NCI-H226 (cell line): ENCODE measurements at places on chromosomes 16 and 17.
A peak's percentile ranks its signal among the peaks of the same experiment; 100 is the strongest.

DNA sequence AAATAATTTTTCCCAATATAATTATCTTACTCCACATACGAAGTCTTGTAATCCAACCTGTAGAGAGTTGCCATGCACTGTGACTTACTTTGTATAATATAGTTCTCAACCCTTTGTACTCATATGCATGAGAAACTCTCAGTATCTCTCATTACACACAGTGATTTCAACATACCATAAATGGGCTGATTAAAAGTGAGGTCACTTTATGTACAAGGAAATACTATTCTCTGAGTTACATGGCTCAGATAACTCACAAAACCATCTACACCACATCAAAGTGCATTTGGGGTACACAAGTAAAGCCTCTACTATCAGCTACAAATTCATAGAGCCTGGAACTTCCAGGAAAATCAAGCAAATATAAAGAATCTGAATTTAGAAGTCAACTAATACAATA is 27.9 kb downstream of the SLFN12 start:
- DNase-seq: peak; percentile 2

GRCh38 chr16:3214904-3215600 is 19.9 kb downstream of the ZNF200 start:
- DNase-seq: no peak

- no peak for DNase-seq
These were observed 1.1 kb downstream of the CREBBP start for GRCh38 chr16:3879258-3879886.

DNA sequence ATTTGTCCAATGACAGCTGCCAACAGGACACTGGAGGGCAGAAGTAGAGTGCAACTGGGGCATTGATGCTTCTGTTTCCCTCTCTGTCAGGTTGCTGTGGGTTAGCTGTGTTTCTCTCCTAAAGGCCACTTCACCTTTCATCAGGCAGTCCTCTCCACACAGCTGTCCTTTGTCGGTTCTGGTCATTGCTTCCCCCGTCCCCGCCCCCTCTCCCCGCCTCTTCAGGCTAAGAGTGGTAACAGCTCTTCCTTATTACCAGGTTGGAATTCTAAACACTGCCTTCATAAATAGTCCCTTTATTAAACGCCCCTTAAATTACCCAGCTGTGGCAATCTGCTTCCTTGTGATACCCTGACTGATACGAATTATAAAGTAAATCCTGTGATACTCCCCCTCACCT is 31.8 kb upstream of the NSRP1 start:
- DNase-seq: no peak

DNA sequence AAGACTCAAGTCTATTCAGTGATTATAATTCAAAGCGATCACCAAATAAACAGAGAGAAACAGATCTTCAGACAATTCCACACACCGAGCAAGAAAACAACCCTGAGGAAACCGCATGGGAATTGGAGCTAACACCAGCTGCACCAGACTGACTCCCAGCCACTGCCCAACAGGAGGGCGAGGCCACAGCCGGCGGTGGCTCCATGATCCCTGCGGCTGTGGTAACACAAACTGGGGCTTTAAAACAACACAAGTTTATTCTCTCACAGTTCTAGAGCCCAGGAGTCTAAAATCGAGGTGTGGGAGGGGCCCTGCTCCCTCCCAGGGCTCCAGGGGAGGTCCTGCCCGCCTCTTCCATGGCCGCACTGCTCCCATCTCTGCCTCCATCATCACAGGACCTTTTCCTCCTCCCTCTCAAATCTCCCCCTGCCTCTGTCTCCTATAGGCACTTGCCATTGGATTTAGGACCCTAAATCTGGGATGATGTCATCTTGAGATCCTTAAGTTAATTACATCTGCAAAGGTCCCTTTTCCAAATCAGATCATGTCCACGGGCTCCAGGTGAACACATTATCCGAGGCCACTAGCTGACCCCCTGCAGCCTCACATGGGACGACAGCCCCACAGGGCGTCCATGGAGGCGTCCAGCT is 9.7 kb upstream of the HEXD start:
- no peak for DNase-seq

- no peak for DNase-seq
These were observed 547 bp downstream of the PLCD3 start for GRCh38 chr17:45131616-45132319.

DNA sequence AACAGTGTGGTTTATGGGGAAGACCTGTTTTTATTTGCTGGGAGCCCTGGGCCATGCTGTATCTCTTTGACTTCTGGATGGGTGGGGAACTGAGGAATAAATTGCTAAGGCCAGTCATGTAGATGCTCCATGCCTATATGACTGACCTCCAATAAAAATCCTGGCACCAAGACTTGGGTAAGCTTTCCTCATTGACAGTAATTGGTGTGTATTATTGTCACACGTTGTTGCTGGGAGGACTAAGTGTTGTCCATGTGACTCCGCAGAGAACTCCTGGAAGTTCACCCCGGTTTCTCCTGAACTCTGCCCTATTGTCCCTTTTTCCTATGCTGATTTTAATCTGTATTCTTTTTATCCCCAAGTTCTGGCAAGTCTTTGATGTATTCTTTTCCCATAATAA is 33.4 kb upstream of the USP22 start:
- no peak for DNase-seq
